GM12878 (cell line): ENCODE measurements at places on chromosomes 1 and 21.

DNA sequence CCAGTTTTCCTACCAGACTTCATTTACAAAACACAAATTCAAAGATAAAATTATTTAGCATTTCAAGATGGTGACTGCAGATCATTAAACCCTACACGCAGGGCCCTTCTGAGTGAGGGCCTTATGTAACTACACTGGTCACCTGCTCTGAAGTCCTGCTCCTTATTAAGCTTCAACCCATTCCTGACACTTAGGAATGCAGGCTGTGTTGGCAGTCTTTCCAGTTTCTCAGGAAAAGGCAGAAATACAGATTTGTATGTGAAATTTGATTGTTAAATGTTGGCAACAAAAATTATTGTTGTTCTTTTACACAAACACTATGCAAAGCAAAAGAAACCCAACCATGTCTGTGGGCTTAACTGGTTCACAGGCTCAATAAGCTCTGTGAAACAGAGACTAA lies 25.8 kb upstream of the BCAS2 start:
- no peak for DNase-seq

DNA sequence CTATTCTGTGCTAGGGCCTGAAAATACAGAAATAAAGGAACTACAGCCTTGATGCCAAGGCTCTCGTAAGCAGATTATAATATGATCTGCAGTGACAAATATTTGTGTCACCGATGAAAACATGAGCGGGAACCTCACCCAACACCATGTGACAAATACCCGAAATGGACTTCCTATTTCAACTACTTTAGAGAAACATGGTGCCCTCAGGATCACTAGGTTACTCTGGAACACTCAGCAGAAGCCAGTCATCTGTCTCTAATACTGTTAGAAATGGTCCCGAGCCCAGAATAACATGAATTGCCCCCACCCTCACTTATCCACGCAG lies 463 bp upstream of the VAMP3 start:
- DNase-seq: no peak

- no peak for DNase-seq
These were observed 601 bp downstream of the CEPT1 start for GRCh38 chr1:111140680-111140967.

DNA sequence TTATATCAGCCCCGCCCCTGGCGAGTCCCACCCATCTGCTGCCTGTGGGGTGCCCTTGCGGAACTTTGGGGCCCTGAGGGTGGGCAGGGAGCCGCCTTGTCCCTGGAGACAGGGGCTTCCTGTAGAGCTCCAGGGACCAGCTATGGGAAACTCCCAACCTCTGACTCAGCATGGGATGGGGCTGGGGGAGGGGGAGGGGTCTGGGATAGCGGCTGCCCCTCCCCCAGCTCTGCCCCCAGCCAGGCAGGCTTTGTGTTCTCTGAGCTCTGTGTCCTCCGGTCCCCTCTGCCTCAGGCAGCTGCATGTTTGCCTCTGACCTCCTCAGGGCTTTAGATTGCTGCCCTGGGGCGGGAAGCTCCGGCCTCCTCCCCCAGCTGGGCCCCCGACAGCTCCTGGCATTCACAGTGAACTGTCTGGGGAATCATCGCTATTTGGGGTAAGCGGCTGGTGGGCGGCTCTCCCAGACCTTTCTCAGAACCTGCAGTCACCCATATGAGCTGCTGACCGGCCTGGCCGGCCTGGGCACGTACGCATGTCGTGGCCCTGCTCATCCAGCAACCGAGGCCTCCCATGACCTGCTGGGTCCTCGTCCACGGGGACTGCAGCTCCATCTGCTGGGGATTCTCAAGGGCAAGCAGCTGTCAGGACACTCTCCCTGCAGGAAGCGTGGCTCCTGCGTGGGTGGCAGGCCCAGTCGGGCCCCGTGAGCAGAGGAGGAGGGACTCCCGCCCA lies 17.1 kb downstream of the ARHGEF16 start:
- no peak for DNase-seq

DNA sequence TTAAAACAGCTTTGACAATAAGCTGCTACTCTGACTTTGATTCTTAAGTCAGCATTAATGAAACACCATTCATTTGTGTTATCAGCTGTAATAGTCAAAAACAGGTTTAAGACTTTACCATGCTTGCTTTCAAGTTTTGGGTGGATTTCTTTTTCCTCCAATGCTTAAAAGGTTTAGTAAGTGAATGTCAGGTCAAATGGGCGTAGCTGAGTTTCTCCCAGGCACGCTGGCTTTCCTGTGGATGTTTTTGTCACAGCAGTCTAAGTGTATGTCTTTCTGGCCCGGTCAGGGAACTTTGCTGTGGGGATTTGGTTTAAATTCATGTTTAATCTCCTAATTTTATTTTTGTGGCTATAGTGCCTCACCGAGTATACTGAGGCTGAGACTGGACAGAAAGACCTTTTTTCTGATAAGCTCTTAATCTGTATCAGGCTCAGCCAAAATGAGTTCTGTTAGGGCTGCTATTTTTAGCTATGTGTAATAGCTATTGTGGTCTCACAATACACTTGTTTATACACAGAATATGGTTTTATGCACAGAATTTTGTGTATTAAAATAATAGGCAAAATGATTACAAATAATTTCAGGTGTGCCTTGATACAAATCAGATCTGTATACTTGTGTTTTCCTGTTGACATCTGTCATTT lies 292.8 kb downstream of the DISC1 start:
- no peak for DNase-seq

DNA sequence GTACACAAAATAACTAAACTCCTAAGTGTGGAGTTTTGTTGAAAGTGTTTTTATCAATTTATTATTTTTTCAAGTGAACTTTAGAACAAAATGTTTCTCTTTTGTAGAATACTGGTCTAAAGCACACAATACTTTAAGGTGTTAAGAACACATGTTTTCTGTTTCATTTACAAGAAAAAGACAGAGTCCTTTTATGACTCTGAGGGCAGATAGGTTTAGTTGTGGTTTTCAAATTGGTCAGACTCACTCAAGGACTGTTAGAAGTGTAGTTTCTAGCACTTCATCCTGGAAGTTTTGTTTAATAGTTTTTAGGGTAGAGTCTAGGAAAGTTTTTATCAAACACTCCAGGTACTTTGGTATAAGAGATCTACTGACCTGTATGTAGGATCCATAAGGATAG lies 376.5 kb downstream of the LRRIQ3 start:
- DNase-seq: no peak

GRCh38 chr21:26469789-26470188 lies 103.3 kb downstream of the CYYR1 start:
- no peak for DNase-seq
